ENCODE measurements at places on chromosomes 2 and 18. TPM values are rescaled to one million over a fixed set of nuclear protein-coding genes. Genes with fewer than 3 reads are reported as not detected.

- no peak for DNase-seq
Observed at GRCh38 chr2:32770360-32770759, 142.5 kb downstream of the TTC27 start.

DNA sequence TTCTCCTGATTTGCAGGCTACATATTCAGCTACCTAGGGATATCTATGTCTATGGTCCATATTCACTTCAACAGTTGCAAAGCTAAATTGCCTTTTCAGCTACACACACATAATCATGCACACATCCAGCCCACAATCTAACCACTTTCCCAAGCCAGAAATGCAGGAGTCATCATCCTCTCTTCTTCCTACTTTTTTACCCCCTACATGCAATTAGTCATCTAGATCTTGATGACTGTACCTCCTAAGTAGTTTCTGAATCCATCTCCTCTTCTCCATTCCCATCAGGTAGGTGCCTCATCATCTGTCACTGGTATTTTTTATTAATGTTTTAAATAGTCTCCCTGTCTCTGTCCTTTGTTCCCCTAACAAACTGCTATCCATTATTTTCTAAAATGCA lies 23.7 kb upstream of the SPRED2 start:
- DNase-seq: no peak

DNA sequence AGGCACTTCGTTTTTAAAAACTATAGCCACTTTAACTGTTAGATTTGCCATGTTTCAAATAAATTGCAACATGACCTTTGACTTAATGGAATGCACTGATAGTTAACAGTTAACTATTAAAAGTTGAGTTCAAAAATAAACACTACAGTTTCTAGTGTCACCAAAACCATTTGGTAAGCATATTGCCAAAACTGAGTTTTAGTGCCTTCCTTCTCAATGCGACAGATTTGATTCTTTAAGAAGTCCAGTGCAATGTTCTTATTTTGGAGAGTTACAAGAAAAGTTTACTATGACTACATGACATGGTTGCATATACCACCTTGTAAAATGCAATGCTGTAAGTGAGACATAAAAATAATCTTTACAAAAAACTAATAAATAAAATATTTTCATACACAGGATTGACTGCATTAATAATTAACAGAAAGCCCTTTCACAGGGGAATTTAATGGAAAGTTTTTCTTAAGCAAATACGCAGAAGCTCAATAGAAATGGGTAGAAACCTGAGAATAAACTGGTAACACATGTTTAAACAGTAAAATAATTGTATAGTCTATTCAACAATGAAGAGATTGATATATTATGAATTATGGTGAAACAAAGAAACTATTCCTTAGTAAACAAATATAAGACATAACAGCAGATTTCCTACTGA lies 53.8 kb downstream of the GRB14 start:
- DNase-seq: no peak

DNA sequence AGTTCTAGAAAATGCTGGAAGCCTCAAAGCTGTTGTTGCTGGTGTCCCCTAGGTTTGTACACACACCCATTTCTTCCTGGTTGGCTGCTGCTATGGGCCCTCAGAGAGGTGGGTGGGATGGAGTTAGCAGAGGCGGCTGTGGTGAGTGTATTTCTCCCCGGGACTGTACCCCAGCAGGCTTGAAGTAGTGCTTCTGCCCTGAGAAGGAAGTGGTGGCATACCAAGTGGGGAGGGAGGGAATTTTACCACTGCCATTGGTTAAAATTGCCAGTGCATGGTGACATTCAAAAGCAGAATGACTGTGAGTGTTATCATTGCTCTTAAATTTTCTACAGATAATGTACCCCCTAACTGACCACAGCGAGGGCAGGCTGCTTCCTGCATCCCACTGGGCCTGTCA lies 125.6 kb upstream of the CAPN13 start:
- peak; percentile 11 for DNase-seq

GRCh38 chr2:16434393-16434792 lies 231.2 kb downstream of the CYRIA start:
- no peak for DNase-seq

DNA sequence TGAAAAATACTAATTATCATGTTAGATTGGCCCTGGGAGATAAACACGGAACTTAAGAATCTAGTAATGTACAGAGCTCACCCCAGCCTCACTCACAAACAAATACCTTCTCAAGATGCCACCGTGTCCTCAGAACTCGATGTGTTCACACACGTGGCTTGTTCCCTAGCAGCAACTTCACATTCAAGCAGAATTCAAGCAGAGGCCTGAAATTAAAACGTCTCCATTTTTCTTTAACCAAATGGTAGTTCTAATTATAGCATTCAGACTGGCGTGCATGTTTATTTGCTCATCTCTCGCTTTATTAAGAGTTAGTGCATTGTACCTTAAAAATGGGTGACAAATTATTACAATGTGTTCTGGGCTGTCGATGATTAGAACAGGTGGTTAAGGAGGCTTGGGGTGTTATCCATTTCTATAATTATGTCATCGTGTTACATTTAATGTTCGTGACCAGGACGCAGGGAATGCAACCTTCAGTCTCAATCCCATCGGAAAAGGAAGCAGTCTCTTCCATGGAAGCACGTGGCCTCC lies 57.3 kb upstream of the SLC66A3 start:
- no peak for DNase-seq

- DNase-seq: no peak
Observed at GRCh38 chr2:175628243-175628642, 373.8 kb downstream of the LNPK start.

DNA sequence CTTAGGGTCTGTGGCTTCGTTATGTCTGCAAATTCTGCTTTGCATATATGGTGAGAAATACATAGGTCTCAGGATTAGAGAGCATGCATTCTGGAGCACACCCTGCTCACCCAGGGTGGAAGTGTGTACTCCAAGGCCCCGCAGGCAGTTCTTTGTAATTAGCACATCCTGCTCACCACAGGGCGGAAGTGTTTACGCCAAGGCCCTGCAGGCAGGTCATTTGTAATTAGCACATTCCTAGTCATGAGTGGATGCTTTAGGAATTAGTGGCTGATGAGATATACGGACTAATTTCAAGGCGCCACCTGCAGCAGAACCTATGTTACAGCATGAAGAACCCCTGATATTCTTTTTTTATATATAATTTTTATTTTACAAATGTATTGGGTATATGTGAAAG lies 4.2 kb downstream of the ALLC start:
- no peak for DNase-seq

DNA sequence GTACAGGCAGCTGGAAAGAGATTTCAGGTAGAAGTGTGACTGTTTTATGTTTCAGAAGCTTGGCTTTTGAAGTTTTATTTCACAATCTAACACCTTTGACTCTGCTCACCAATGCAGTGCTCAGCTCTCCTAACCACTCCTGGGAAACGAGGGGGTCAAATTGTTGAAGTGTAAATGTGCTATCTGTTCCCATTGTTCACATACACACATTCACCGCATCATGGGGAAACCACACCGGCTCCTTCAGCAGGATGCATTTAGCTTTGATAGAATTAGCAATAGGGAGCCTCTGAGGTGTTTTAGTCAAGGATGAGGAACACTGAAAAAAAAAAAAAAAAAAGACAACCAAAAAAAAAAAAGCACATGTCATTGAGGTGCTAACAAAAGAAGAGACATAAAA lies 13.4 kb upstream of the DLGAP1 start:
- no peak for DNase-seq

GRCh38 chr2:54691445-54692135 lies 31.9 kb upstream of the EML6 start:
- DNase-seq: no peak

DNA sequence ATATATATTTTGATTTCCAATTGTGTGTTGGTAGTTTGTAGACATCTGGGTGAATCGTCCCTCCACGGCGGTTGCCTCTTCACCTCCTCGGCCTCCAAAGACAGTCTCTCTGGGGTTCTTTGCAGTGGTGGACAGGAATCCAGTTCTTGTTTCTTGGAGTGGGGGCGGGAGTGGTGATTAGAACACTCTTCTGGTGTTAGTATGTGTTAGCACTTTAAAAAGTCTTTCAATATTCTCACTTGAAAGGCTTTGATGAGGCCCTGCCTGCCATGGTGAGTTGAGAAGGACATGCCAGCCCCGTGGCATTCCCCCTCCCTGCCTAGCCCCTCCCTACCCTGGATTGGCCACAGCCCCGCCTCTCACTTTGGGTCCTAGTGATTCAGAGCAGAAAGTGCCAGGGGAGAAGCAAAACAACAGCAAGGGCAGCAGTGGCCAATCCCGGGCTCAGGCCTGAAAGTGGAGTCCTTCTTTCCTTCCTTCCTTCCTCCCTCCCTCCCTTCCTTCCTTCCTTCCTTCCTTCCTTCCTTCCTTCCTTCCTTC lies 316.8 kb upstream of the HS6ST1 start:
- no peak for DNase-seq

DNA sequence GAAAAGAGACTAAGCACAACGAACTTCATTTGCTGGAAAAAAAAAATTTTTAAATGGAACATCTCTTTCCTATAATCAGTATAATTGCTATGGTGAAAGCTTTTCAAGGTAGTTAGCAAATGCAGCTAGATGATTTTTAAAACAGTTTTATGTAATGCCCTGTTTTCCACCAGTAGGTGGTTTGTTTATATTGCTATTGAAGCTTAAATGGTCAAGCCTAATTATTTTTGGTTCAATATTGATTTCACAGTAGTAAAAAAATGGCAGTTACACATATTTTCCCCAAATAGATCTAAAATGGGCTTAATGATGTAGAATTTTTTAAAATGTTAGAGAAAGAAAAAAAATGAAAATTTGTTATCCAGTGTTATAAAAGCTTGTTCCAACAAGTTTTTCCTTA lies 70.2 kb downstream of the CDH19 start:
- no peak for DNase-seq

DNA sequence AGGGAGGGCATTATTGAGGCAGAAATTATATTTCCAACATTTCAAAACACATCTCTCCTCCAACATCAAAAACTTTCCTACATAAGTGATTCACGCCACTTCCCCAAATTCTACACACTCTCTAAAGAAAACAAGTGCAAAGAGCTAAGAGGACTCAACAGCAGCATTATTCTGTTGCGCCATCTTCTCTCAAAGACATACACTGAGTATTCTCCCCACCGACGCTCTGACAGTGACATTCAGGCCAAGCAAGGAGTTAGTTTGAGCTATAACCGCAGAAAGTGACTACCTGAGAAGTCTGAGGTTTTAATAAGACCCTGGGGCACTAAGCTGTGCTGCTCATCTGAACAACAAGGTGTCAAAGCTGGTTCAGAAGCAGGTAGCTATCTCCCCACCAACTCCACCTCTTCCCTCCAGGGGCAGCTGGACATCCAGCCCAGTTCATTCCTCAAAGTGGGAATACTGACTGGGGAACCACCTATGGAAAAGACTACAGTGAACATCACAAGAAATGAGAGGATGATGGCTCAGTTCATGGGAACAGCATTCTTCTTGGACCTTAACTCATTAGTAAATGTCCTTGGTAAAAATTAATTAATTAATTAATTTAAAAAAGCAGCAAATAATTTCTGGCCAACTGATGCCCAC lies 309.5 kb upstream of the CCDC68 start:
- DNase-seq: no peak

DNA sequence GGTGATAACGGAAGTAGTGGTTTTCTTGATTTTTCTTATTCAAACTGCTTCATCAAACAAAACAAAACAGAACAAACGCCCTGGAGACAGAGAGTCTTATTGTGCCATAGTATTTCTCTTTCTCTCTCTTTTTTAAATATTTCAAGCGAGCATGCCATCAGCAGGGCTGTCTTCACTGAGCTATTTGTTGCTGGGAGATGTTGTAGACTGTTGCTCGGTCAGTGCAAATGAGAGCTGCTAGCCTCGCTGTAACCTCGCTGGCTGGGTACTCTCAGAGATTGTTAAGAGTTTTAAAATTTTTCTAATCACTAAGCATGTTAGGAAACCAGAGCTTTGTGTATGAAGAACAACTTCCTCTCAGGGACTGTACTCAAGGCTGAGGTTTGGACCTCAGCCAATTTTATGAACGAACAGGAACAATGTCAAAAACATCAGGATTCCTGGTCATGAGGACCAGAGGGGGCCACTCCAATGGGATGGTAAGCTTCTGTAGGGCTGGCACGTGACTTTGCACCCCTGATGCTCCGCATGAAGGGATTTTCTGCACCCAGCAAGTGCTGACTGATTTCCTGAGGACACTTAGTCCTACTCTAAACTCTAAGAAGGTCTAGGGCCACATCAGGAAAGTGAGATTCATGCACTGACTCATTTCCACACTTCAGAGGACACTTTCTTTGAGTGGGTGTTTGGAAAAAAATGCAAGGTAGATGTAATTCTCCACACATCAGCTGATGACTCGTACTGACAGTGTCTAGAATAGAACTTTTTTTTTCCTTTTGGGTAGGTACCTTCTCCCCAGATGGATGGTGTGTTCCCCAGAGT lies 59.8 kb upstream of the IL1R1 start:
- peak; percentile 79 for DNase-seq

DNA sequence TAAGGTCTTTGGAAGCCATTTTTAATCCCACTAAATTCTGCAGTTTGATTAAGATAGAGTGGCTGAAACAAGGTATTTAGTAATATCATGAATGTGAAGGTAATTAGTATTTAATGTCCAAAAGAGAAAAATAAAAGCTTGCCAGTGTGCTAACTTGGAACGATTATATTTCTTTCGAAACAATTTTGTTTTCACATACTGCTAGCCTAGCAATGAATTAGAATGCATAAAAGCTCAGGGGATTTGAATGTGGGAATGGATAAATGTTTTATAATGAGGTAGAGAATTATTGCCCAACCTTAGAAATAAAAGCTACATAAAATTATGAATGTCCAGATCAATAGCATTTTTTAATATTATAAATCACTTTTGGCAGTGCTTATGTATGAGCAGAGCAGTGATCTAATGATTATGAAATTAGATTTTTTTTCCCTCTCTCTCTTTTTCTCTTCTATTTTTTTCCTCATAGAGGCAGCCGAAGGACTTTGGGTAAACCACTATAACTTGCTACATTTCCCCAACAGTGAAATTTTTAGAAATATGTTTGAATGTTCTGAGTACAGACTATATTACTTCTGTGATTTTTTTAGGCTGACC lies 75.5 kb downstream of the PLCL1 start:
- DNase-seq: no peak

DNA sequence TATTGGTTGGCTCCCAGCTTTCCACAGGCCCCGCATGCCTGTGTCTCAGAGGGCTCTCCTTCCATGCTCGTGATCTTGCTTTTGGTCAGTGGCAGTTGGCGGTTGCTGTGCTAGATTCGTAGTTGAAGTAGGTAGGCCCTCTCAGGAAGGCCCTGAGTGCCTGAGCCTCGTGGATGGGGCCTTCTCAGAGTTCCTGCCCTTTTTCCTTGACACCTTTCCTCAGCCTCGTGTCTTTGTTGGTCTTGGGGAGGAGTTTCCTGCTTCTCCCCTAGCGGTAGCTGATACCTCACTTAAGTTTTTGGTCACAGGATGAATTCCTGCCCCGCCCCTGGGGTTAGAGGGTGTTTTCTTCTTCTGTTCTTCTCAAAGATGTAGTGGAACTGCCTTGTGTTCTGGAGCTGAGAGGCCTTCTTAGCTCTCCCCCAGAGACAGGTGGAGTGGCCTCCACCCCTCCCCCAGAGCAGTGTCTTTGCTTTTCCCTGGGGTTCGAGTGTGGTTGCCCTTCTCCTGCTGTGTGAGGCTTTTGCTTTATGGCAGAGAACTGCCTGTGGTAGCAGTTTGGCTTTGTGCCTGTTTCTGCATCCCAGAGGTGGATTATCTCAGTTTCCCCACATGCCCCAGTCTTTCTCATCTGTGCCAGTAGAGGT lies 94.8 kb downstream of the ZNF407 start:
- DNase-seq: no peak

TTC21B gene
- total RNA-seq: 22.6 TPM

ALKAL2 gene
- not detected for total RNA-seq

ACTR3 gene
- 516 TPM for total RNA-seq

DCDC2C gene
- total RNA-seq: not detected

ACMSD gene
- total RNA-seq: not detected

STARD7 gene
- 84.7 TPM for total RNA-seq

PLEKHA3 gene
- total RNA-seq: 19.8 TPM

ITGB6 gene
- not detected for total RNA-seq

All from activated naive CD4-positive, alpha-beta T cell treated with anti-CD3 and anti-CD28 coated beads for 36 hours (primary cell).